ENCODE measurements at places on chromosomes 16 and 17. TPM values are rescaled to one million over a fixed set of nuclear protein-coding genes. Genes with fewer than 3 reads are reported as not detected.

DNA sequence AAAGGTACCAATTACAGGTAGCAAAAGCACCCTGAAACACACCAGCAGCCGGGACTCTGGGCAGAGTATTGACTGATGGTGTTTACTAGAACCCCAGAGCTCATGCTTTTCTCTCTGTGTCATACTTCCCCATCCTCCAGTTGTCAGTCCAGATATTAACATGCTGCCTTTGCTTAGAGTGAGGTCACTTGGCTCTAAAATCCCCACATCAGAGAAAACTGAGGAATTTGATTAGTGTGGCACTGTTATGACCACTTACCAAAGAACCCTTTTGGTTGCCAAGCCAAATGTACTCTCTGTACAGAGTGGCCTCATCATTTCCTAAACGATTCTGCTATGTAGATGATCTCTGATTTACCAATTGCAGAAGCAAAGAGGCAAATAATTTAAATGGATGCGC lies 80.4 kb downstream of the ABCC12 start:
- no peaks in the 10 kb centered on the region for H3K4me1 ChIP-seq
- H3K4me3 ChIP-seq: no peak overlapping the region
- no peaks in the 10 kb centered on the region for H3K27me3 ChIP-seq

Gene KRTAP2-1
- not detected for total RNA-seq

DNA sequence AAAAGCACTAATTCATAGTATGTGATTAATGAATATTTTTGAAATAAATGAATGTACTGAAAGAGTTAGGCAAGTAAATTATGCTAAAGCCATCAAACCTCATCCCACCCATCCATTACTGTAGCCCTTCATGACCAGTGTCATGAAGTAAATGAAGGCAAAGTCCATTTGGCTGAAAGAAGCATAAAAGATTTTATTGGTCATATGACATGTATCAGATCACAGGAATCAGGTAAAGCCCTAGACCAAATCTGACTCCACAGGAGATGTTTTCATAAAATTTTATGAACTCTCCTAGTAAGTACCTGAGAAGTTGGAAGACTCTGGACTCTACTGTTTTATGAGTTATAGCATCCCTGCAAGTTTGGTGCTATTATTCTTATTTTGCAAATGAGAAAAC lies 213.5 kb downstream of the TMEM114 start:
- DNase-seq: no peak
- no peak overlapping the region for H3K4me3 ChIP-seq
- no peaks in the 10 kb centered on the region for H3K27me3 ChIP-seq
- no peaks in the 10 kb centered on the region for H3K36me3 ChIP-seq
- no peaks in the 10 kb centered on the region for H3K4me1 ChIP-seq
- H3K27ac ChIP-seq: no peak overlapping the region

- no peaks in the 10 kb centered on the region for H3K27me3 ChIP-seq
- no peaks in the 10 kb centered on the region for H3K36me3 ChIP-seq
- DNase-seq: no peak
- H3K27ac ChIP-seq: no peak overlapping the region
- H3K4me1 ChIP-seq: no peaks in the 10 kb centered on the region
These were observed 405.6 kb downstream of the PMP22 start for GRCh38 chr17:14859542-14859941.

Gene KRT20
- 0.83 TPM for total RNA-seq

DNA sequence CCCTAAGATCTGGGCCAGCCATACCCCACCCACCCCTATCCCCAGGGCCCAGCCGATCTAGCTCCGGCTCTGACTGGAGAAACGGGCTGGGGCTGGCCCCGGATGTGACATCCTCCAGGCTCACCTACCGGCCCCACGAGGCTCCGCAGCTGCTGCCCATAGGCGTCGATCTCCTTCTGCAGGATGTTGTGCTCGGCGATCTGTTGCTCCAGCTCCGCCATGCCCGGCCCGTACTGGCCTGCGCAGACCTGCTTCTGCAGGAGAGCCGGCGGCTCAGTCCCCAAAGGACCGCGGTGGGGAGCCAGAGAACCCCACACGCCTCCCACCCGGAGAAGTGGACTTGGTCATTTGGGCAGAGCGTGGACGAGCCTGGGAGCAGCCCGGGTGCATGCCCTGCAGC lies 4.8 kb downstream of the EVPL start:
- no peaks in the 10 kb centered on the region for H3K27me3 ChIP-seq
- no peak overlapping the region for H3K4me3 ChIP-seq
- no peaks in the 10 kb centered on the region for H3K36me3 ChIP-seq
- no peak overlapping the region for H3K27ac ChIP-seq

DNA sequence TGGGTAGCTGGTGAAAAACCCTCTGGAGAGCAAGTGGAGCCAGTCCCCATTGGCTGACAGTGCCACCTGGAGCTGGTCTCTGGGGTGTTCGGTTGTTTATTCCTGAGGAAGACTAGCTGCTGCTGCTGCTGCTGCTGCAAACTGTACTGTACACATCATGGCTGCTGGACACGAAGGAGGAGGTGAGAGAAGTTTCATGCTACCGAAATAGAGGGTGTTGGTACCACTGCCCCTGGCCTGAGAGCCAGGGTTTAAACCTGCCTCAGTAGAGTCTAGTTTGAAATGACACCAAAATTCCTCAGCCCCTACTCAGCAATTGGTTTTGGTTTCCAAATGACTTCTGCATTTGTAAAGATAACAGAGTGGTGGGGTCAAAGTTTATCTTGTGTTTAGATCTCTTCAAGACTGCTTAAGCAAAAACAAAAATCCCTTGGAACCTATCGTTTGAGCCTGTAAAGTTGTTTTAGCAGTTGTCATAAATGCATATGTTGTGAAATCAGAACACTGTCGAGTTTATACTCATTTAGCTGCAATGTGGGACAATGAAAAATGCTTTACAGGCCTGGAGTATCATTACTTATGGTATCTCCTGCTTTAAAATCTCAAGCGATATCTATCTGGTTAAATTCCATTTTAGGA lies 40.8 kb downstream of the CYB5B start:
- H3K4me1 ChIP-seq: no peaks in the 10 kb centered on the region
- H3K27me3 ChIP-seq: no peaks in the 10 kb centered on the region
- H3K27ac ChIP-seq: no peak overlapping the region
- DNase-seq: no peak
- no peaks in the 10 kb centered on the region for H3K36me3 ChIP-seq

Gene ACSM2A
- total RNA-seq: not detected

Gene SPATA22
- total RNA-seq: not detected

- no peak for DNase-seq
- H3K4me1 ChIP-seq: no peaks in the 10 kb centered on the region
- no peak overlapping the region for H3K27ac ChIP-seq
- no peaks in the 10 kb centered on the region for H3K27me3 ChIP-seq
These were observed 709.1 kb downstream of the CDH11 start for GRCh38 chr16:64412578-64413280.

- no peak overlapping the region for H3K4me3 ChIP-seq
- no peaks in the 10 kb centered on the region for H3K36me3 ChIP-seq
- DNase-seq: no peak
These were observed 230.6 kb upstream of the HSBP1 start for GRCh38 chr16:83577078-83577745.

DNA sequence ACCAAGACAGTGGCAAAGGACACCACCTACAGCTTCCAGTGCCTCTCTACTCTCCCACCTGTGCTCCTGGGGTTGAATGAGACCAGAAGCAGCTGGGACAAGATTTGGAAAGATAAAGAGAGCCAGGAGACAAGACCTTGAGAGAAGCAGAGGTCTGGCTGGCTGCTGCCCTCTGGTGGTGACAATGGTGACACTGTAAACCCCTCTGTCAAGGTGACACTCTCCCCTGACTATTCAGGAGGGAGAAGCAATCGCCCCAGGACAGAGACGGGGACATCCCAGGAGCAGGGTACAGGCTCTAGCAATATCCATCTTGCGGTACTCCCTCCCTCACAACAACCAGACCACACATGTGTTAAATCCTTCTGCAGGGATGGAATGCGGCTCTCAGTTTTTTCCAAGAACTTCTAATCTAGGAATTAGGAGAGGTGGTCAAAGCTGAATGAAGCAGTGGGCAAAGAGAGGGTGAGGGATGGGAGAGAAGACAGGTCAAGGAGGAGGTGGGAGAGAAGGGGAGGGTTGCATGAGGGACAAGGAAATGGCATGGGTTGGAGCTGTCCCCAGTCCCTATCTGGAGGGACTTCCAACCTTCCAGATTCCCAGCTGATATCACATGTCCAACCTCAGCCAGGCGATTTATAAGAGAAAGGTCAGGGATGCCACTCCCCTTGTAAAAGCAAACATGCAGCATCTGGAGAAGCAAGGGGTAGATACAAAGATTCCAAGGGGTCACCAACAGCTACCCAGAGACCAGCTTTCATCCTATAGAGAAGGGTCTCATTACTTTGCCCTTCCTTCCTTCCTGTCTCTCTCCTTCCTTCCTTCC lies 2.9 kb downstream of the PHOSPHO1 start:
- H3K36me3 ChIP-seq: no peaks in the 10 kb centered on the region
- H3K4me3 ChIP-seq: no peak overlapping the region
- no peaks in the 10 kb centered on the region for H3K27me3 ChIP-seq
- no peak overlapping the region for H3K27ac ChIP-seq

Gene G6PC1
- not detected for total RNA-seq

DNA sequence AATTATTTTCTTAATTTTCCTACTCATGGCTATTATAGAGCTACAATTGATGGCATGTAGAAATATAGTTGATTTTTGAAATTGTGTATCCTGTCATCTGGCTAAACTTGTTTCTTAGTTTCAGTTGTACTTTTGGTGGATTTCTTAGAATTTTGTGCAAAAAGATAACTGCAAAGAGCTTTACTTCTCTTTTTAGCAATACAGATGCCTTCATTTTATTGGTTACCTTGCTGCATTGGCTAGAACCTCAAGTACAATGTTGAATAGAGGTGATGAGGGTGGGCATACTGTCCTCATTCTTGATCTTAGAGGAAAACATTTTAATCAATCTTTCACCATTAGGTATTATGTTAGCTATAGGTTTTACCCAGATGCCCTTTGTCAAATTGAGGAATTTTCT lies 67.9 kb downstream of the METRNL start:
- DNase-seq: no peak
- no peak overlapping the region for H3K4me3 ChIP-seq
- peaks cover 5% of the 10 kb centered on the region for H3K4me1 ChIP-seq
- H3K36me3 ChIP-seq: no peaks in the 10 kb centered on the region

- no peak for DNase-seq
- no peak overlapping the region for H3K27ac ChIP-seq
- no peaks in the 10 kb centered on the region for H3K27me3 ChIP-seq
- H3K4me3 ChIP-seq: no peak overlapping the region
- no peaks in the 10 kb centered on the region for H3K36me3 ChIP-seq
These were observed 153.4 kb downstream of the SDK2 start for GRCh38 chr17:73490851-73491250.

GRCh38 chr17:6041246-6041645 lies 28.9 kb upstream of the WSCD1 start:
- H3K27me3 ChIP-seq: no peaks in the 10 kb centered on the region
- no peaks in the 10 kb centered on the region for H3K4me1 ChIP-seq
- DNase-seq: no peak
- no peaks in the 10 kb centered on the region for H3K36me3 ChIP-seq
- H3K4me3 ChIP-seq: no peak overlapping the region

GRCh38 chr17:3917391-3917931 lies 1.2 kb upstream of the P2RX1 start:
- no peak overlapping the region for H3K4me3 ChIP-seq
- peak overlapping the region; percentile 31 for H3K27ac ChIP-seq
- no peak for DNase-seq
- no peaks in the 10 kb centered on the region for H3K36me3 ChIP-seq
- H3K4me1 ChIP-seq: no peaks in the 10 kb centered on the region
- no peaks in the 10 kb centered on the region for H3K27me3 ChIP-seq
